ENCODE measurements at places on chromosomes 7 and 10. TPM values are rescaled to one million over a fixed set of nuclear protein-coding genes. Genes with fewer than 3 reads are reported as not detected.

The INSYN2A gene
- total RNA-seq: 1.5 TPM

The ZNF716 gene
- total RNA-seq: not detected

The NMT2 gene
- total RNA-seq: 27.5 TPM

The ANKRD1 gene
- total RNA-seq: 4.4 TPM

The PTPRZ1 gene
- not detected for total RNA-seq

The TAS2R4 gene
- 0.26 TPM for total RNA-seq

The FBXL15 gene
- total RNA-seq: 8.2 TPM

The TMEM196 gene
- total RNA-seq: not detected

The ACTL6B gene
- total RNA-seq: not detected

The SLC13A1 gene
- not detected for total RNA-seq

The WDR86 gene
- 0.17 TPM for total RNA-seq

The ANKIB1 gene
- total RNA-seq: 16.6 TPM

The PRR15 gene
- total RNA-seq: 1.3 TPM

Measured in A549 treated with CpdA at 1 μM for 4 hours (cell line).